NCI-H2029 (cell line): ENCODE measurements at places on chromosomes 7 and 10.

- DNase-seq = no peak
These were observed 1.4 kb downstream of the TMEM243 start for GRCh38 chr7:87217983-87218653.

- no peak for DNase-seq
These were observed 420.3 kb upstream of the AUTS2 start for GRCh38 chr7:69177941-69178494.

DNA sequence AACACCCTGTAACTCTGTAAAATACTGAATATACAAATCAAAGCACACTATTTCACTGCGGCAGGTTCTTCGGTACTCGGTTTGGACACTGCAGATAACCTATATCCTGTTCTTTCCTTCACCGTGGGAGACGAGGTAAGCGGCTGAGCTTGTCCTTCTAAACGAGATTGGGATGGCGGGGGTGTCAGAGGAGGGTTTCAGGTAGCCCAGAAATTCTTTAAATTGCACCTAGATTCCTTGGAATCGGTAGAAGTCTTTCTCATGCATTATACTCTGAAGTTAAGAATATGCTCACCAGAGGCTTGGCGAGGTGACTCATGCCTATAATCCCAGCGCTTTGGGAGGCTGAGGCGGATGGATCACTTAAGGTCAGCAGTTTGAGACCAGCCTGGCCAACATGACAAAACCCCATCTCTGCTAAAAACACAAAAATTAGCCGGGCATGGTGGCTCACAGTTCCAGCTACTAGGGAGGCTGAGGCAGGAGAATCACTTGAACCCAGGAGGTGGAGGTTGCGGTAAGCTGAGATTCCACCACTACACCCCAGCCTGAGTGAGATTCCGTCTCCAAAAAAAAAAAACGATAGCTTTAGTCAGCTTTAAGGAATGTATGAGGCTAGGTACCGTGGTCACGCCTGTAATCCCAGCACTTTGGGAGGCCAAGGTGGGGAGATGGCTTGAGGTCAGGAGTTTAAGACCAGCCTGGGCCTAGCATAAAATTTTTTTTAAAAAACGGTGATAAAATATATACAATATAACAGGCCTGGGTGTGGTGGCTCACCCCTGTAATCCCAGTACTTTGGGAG lies 10.1 kb upstream of the LAT2 start:
- DNase-seq = no peak

GRCh38 chr7:28729281-28729680 lies 228.8 kb downstream of the TRIL start:
- DNase-seq = no peak

DNA sequence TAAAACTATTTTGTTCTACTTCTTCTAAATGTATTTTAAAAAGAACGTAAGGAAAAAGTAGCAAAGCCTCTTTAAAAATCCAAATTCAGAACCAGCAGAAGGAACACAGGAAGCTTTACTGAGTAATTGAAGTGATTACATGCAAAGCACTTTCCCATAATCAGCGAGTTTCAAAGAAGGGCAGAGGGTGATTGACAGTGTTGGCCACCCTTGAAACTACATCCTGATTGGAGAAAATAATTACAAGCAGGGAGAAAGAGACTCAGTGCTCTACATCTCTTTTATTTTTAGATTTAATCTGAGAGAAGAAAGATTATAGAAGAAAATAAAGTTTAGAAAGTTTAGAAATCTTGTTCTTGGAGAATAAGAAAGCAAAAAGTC lies 20.3 kb upstream of the HGF start:
- DNase-seq = no peak

GRCh38 chr7:128244861-128245260 lies 3.8 kb downstream of the LEP start:
- no peak for DNase-seq

DNA sequence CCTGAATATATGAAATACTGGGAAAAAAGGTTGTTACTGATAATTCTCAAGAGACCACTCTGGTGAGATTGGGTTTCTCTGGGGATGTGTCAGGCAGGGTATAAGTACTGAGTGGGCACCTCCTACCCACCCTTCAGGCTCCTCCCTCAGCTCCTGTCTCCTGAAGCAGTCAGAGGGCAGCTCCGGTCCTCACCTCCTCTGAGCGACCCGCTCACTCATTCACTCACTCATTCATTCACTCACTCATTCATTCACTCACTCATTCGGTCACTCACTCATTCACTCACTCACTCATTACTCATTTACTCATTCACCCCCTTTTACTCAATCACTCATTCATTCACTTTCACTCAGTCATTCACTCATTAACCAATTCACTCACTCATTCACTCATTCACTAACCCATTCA lies 6.9 kb upstream of the PFKP start:
- DNase-seq = no peak

DNA sequence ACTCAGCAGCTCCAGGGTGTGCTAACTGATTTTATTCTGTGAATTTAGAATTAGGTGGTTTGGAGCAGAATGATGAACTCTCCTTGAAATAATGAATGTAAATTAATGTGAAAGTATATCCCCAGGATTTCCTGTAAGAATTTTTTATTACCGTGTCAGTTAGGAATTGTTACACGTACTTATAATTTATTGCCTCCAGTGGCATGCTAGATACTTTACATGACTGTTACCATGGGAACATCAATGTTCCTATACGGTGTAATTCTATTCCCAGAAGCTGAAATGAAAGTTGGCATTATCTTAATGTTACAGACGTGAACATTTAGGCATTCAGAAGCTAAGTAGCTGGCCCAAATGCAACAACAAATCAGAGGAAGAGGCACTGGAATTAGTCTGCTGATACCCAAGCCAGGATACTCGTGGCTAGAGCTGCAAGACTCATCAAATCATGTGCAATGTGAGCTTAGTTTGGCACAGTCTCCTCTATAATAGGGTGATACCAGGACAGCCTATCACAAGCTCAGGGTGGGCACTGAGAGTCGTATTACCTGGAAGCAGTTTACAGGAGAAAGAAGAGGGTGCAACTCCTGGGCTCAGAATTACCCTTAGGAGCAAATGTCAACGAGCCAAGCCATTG lies 30.0 kb upstream of the PRKAR2B start:
- peak; percentile 11 for DNase-seq

DNA sequence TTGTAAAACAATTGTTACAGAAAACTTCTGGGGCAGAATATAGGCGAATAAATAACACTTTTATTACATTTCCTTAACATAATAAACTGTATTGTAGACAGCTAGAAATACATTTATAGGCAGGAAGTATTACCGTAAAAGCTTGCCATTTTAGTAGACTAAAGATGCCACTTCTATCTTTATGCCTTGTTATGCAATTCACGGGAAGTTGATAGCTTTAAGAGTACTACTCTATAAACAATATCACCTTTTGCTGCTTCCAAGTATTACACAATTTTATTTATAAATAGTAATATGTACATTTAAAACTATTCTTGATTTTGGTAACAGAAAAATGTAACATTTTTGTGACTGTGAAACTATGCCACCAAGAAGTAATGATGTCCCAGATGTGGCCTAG lies 37.9 kb downstream of the PALS2 start:
- DNase-seq = no peak

DNA sequence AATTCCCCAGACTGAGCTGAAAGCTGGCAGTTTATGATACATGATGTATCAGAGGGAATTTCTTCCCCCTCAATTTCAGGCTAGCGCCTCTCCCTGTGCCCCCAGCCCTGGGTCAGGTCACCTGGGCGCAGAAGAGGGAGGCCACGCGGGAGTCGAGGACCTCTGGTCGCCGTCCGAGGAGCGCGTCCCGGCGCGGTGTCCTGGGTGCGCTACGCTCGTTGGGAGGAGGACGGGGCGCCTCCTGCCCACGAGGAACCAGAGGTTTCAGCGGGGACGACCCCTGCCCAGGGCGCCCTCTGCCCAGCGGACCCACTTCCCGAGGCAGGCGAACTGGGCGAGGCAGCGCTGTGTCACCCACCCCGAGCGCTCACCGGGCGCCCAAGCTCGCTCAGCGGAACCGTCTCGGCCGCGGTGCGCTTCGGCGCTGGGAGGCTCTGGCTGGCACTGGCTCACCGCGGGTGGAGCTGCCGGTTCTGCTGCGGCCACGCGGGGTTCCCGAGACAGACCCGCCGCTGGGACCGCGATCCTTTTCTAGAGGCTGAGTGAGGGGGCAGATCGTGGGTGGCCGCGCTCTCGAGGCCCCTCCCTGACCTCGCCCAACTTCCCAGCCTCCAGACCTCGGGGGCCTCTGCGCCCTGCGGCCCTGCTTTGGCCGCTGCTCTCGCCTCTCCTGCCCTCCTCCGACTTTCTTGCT lies at the start of gene FAM237B:
TSS of gene FAM237B (minus strand) at position 504 of the 694 bp plus-strand sequence. CDS start 1,556 bp downstream, outside the sequence.
- DNase-seq = no peak

- no peak for DNase-seq
These were observed 438.9 kb downstream of the RPS24 start for GRCh38 chr10:78472551-78472890.

DNA sequence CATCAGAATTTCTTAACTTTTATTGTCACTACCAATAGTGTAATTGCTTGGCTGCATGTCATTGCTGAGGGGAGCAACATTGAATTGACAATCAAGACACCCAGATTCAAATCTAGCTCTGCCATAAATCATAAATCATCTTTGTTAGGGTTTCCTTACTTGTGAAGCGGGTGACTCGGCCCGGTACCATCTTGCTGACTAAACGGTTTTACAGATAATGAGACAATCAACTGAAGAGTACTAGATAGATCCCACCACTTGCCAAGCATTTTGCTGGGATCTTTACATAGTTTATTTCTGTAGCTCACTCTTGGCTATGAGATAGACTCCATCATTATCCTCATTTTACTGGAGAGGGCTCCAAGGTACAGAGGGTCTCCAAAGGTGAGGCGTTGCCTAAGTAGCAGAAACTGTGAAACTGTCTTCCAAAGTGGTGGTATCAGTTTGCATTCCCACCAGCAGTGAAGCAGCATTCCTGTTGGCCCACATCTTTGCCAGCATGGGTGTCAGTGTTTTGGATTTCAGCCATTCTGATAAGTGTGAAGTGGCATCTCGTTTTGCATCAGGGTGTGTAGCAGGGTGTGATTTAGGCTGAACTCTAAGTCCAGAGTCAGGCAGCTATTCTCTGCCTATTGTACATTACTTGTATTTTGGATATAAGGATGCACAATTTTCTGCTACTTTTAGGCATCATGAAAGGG lies 168.7 kb upstream of the BMPER start:
- no peak for DNase-seq

GRCh38 chr7:120742372-120742771 lies 115.6 kb downstream of the TSPAN12 start:
- DNase-seq = peak; percentile 94

DNA sequence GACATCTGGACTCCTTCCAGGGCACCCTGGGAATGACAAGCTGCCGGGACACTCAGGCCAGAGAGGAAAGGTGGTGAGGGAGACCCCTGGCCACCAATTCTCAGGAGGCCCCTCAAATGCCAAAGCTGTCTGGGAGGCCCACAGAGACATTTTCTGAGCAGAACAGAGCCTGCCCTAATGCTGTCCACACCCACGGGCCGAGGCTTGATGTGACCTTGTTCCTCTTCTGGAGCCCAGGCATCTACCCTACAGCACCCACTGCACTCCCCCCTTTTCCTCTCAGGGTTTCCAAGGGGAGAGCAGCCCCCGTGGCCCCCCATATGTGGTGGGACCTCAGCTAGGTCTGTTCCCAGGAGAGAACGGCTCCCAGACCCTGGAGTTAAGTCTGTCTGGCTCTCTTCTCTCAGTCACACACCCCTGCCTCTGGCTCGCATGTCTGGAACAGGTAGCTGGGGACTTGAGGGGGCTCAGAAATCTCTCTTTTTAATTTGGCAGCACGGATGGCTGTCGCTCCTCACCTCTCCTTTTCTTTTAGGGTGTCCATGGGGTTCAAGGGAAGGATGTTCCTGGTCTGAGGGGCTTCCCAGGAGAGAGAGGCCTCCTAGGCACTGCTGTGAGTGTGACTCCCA lies 16.8 kb upstream of the VOPP1 start:
- no peak for DNase-seq

DNA sequence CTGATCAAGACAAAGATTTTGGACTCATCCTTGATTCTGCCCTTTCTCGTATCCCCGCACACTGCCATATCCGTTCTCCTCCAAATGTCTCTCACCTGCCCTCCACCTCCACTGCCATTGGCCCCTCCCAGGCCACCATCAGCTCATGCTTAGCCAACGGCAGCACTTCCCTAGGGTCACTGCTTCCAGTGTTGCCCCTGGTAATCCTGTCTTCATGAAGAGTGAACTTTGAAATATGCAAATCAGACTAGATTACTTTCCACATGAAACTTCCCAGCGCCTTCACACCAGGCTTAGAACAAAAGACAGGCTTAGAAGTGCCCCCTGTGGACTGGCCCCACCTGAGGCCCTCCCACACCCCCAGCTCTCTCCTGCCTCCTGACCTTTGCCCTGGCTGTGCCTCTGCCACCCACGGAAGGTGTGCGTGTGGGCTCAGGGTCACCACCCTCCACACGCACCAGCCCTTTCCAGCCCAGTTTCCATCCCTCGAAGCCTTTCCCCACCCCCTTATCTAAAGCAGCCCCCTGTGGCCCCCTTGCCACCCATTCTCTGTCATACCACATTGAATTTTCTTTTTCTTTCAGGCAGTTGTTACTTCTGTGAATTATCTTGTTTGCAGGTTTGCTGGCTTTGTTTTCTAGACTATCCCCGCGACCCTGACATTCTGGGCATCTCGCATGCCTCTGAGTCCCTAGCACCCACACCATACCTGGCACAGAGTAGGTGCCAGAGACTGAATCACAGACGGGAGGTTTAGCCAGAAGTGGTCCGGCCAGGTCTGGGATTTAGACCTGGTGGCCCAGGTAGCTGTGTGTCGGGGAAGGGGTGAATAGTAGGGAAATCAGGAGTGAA lies 26.8 kb upstream of the C10orf53 start:
- no peak for DNase-seq

DNA sequence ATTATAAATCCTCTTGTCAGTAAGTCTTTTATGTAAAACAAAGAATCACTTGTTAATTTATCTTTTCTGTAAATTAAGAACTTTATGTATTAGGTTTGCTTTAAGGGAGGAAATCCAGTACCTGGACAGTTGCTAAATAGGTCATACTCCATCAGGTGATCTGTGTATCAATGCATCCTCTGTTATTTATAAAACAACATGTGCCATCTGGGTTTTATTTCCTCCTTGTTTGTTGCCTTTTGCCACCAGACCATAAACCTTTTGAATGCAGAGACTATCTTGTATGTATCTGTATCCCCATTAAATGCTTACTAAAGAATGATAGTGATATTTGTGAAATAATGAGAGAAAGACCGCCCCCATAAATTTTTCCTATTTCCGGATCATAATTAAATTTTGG lies 70.0 kb downstream of the SLC35B4 start:
- no peak for DNase-seq

DNA sequence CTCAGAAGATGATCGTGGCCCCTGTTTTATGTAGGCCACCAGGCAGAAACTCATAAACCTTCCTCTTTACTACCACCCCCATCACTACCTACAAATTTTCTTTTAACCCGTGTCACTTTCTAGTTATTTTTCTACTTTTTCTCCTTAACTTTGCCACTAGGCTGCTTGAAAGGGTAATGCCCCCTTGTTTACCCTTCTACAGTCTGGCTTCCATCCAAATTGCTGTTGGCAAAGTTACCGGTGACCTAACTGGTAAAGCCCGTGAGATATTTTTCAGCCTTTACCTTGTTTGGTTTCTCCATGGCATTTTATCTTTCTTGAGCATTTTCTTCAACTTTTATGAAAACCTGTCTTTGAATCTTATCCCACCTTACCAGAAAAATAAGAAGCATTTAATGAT lies 153.0 kb downstream of the WNT2 start:
- peak; percentile 23 for DNase-seq

GRCh38 chr7:121113288-121113687 lies 124.8 kb downstream of the CPED1 start:
- DNase-seq = no peak
